Activated T-cell treated with anti-CD3 and anti-CD28 coated beads, Interleukin-2, amount 50 U/mL, for 48 hours (primary cell): ENCODE measurements at places on chromosomes 2 and 18.
A peak's percentile ranks its signal among the peaks of the same experiment; 100 is the strongest.

DNA sequence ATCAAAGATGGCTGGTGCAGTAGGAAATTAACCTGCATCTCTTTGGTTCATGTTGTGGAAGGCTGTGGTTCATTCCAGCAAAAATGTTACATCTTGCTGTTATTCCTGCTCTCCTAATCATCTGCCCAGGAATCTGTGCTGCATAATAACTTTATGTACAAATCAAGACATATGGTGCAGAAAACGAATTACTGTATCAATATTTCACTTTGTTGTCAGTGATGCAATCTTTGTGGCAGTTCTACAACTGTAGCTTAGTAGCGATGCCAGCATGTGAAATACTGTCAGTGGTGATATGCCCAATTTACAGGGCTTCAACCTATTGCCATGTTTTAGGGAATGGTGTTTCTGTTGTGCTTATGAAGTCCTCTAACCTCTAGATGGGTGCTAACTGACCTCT is 1114.7 kb downstream of the SOCS6 start:
- DNase-seq, result no peak

DNA sequence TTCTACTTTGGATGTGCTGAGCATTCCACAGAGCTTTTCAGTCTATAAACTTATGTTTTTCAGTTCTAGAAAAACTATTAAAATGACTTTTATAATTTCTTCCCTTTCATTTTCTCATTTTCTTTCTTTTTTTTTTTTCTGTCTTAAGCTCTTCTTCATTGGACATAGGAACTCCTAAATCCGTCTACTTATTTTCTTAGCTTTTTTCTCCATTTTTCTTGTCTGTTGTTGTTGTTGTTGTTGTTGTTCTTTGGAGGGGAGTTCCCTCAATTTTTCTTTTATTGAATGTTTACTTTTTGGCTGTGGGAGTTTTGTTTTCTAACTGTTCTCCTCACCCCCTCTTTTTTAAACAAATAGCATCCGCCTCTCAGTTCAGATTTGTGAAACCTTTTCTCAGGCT is 7.9 kb downstream of the SOCS6 start:
- no peak for DNase-seq

GRCh38 chr2:63003351-63003750 is 47.3 kb upstream of the OTX1 start:
- no peak for DNase-seq

DNA sequence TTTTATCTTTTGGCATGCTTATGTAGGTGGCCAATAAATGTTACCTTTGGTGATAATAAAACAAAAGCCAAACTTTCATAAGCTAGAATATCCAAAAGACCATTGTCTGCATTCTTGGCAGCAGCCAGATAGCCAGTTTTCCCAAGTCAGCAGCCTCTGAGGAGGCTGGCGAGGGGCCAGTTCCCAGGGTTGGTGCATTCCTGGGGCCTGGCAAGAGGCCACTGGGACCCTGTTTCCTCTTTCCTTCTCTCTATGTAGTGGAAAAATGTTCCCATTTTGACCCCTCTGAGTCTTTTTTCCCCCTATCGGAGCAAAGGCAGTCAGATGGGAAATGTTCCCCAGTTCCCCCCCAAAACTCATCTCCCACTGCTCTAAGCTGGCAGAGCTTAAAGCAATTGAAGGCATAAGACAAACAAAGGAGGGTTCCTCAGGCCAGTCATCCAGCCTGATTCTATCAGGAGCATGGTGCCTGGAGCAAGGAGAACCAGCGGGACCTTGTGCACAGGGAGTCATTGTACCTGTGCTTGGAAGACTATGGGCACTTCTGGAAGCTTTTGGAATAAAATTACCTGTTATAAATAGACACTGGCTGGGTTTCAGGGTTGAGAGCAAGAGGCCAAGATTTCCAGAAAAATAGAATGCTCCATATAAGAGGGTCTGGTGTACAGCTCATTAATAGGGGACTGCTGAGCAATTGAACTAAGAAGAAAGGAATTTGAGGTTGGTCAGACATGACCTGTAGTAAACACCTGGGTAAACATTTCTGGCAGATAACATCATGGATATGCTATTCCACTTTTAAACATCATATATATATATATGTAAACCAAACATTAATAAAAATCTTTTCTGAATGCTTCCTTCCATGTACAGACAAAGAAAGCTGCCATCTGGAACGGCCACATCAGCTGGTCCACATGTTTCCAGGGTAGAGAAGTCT is 63.4 kb downstream of the NCKAP5 start:
- no peak for DNase-seq

GRCh38 chr18:41905786-41906527 is 49.1 kb upstream of the PIK3C3 start:
- DNase-seq, result no peak

DNA sequence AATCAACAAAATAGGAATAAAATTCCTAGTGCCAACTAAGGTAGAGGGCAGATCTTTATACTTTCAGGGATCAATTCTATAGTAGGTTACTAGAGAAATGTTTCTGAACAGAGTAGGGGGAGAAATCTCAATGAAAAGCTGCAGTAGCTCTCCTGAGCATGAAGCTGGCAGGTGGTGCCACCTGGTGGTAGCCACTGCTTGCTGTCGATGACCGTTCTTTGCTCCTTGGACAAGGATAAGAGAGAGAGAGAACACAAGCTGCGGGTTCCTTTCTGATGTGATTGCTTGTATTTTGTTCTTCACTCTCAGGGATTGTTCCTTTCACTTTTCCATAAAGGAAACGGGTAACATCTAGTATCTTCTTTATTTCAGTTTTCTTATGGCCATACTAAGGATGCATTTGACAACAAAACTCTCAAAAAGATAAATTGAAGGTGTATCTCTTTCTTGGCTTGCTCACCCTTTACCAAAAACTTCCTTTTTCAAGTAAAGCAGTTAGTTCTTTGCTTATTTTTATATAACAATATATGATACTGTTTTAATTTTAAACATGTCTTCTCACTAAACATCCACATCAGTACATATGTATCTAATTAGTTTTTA is 18.6 kb upstream of the MRPL19 start:
- peak; percentile 75 for DNase-seq

DNA sequence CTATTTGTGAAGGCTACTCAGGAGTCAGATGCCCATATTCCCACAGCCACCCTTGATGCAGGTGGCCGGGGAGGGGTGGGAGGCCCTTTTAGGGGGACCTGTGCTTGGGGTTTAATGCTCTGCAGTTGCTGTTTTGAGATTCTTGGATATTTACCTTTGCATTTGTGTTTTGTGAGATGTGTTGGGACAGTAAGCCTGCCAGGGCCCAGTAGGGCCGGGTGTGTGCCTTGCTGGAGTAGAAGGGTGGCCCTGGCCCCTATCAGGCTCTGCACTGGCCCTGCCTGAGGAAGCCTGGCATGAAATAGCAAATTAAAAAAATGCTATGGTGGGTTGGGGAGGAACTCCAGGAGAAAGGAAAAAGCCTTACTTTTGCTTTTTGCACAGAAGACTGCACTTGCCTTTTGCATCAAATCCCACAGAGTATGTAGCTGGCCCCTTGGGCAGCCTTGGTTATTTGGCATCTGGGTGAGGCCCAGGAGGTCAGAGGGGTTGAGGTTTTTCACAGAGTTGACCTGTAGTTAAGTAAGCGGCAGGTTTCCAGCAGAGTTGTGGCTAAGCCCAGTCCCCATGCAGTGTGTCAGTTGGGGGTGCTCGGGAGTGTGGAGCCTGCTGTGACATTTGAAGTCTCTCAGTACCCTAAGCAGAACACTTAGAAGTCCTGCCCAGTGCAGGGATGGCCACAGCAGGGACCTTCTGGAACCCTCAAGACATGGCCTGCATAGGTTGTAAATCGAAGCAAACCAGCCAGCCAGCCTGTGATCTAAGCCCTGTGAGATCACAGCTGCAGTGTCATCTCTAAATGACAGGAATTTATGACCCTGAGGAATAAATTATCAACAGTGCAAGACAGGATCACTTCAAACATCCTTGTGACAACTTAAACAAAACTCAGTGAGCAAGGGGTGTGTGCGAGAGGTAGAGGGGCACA is 68.8 kb downstream of the SH3RF3 start:
- peak; percentile 10 for DNase-seq

GRCh38 chr2:70975237-70975636 is 3.2 kb upstream of the ANKRD53 start:
- DNase-seq, result no peak

- no peak for DNase-seq
These were observed 303.9 kb downstream of the CPS1 start for GRCh38 chr2:210860276-210860675.

DNA sequence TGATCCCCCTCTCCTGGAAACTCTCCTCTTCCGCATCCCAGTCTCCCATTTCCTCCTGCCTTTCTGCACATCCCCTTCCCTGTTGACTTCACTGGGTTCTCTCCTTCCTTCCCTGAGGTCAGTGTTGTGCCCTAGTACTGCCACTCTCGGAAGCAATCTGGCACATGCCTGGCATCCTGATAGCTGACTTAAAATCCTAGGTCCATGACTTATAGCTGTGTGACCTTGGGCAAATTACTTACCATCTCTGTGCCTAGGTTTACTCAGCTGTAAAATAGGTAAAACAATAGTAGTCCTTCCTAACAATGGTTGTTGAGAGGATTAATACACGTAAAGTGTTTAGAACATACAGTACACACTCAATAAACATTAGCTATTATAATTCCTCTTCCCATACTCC is 9.3 kb downstream of the EVA1A start:
- DNase-seq, result no peak

- no peak for DNase-seq
These were observed 138.3 kb downstream of the FMNL2 start for GRCh38 chr2:152473151-152473857.

DNA sequence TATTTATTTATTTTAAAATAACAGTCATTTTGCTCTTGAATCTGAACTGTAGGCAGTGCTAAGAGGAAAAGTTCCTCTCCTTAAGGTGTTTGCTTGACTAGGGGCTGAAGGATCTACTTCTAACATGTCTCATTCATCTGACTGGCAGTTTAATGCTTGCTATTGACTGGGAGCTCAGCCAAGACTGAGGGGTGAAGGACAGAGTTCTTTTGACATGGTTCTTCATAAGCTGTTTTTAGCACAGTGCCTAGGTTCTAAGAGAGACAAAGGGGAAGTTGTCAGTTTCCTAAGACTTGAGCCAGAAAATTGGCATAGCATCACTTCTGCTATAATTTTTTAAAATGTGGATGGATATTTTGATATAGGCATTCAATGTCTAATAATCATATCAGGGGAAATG is 73.0 kb downstream of the COMMD1 start:
- DNase-seq, result no peak

DNA sequence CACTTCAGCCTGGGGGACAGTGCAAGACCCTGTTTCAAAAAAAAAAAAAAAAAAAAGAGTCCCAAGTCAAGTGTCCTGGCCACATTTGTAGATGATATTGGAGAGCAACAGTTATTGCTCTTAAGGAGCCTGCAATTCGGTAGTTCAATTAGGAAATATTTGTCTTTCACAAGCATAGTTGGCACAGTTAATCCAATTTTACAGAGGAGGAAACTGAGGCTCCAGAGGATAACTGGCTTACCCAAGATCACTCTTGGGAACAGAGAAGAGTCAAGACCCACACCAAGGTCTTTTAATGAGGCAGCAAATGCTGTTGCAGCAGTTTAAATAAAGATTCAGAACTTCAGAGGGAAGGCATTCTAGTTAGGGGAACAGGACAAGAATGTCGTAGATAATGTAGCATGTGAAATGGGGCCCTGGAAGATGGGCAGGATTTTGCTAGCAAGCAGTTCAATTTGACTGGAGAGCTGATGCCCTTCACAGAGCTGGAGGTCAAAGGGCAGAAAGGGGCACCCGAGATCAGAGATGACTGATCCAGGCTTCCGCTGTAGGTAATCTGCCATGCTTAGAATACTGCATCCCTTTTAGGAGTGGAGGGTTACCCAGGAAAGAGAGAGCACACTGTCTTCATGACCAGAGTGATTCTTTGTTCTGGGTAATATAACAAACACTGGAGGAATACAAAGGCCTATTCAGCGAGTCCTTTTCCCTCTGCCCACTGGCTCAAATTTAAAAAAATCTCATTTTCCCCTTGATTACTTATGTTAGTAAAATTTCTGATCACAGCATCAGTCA is 3.0 kb downstream of the NPC1 start:
- DNase-seq, result no peak

DNA sequence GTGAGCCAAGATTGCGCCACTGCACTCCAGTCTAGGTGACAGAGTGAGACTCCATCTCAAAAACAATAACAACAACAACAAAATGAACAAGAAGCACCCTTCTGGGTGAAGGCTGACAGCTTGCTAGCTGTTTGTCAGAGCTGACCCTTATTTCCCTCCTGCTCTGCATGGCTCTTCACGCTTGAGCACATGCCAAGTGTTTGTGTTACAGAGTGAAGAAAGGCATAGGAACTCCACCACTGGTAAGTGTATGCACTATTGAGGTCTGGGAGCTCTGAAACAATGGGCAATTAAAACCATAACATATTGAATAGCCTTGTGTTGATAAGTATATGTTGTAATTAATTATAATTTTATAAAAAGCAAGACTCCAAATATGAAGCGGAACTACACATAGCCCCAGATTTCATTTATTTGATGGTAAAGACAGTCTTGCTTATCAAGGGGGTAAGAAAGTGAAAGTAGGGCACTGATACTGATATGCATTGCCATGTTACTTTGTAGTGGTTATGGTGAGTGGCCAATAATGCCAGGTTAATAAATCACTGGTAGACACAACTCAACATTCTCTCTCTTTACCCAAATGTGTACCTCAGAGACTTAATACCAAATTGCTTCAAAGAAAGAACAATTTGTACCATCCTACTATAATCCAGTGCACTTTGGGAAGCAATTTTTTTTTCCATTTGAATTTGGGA is 163.4 kb downstream of the VWC2L start:
- no peak for DNase-seq

DNA sequence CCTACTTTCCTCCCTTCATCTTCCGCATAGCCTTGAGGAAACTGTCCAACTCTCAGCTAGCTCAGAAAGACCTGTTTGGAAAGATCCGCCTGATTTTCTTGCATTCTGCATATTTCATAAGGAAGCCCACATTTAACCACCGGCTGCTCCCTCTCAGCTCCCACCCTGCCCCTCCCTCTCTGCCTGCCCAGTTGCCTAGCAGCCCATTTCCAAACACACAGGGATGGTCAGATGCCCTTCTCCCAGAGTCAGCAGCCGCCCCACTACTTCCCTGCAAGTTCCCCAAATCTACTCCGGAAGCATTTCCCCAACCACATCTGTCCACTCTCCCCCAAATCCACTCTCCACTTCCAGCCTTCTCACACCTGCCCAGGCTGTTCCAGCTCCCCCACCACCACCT is 96.0 kb downstream of the TNS1 start:
- no peak for DNase-seq
